Activated T-cell treated with anti-CD3 and anti-CD28 coated beads, Interleukin-2, amount 50 U/mL, for 72 hours (primary cell): ENCODE measurements at places on chromosomes 6 and 20. TPM values are rescaled to one million over a fixed set of nuclear protein-coding genes. Genes with fewer than 3 reads are reported as not detected.
A peak's percentile ranks its signal among the peaks of the same experiment; 100 is the strongest.

The PAX1 gene
- not detected for total RNA-seq

The BACH2 gene
- total RNA-seq = 101 TPM

The C6orf132 gene
- total RNA-seq = 0.65 TPM

The VTA1 gene
- 37.4 TPM for total RNA-seq

The RIN2 gene
- total RNA-seq = not detected

DNA sequence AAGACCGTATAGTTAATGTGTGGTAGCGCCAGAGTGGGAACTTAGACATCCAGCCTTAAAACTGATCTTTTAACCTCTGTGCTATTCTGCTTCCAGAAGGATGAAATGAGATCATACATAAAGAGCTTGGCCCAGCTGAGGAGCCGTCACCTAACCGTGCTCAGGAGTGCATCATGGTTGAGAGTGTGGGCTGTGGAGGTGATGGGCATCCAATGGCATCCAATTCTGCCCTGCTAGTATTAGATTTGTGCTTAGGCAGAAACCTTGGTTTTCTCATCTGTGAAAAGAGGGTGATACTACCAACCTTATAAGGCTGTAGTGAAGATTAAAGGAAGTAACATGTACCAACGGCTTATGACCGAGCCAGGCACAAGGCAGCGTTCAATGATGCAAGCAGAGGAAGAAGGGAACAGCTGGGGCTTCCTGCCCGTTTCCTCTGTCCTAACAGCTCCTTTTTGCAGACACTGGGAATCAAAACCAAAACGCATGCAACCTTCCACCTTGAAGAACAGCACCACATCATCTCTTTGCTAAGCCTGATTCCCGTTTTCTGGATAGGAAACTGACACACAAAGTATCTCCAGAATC is 1.3 kb downstream of the SLC22A16 start:
- H3K27ac ChIP-seq = no peak overlapping the region
- DNase-seq = no peak
- peaks cover 62% of the 10 kb centered on the region for H3K27me3 ChIP-seq

- H3K4me1 ChIP-seq = peaks cover 60% of the 10 kb centered on the region
- H3K4me3 ChIP-seq = peak within 1 kb of the TSS; percentile 87
- H3K27ac ChIP-seq = peak within 1 kb of the TSS; percentile 73
- H3K36me3 ChIP-seq = peaks cover 5% of the 10 kb centered on the region
Observed at GRCh38 chr20:57620274-57620990, at the start of gene ZBP1. Gene ZBP1 (minus strand): TSS chr20:57620426. CDS start chr20:57620295, 131 bp downstream.

- DNase-seq = no peak
- no peak overlapping the region for H3K4me3 ChIP-seq
- no peak overlapping the region for H3K27ac ChIP-seq
- peaks cover 6% of the 10 kb centered on the region for H3K36me3 ChIP-seq
Observed at GRCh38 chr6:109271622-109272021, 110.6 kb downstream of the CD164 start.

GRCh38 chr20:15565786-15566185 is 1007.5 kb downstream of the KIF16B start:
- no peak overlapping the region for H3K4me3 ChIP-seq
- H3K27me3 ChIP-seq = no peaks in the 10 kb centered on the region
- no peak overlapping the region for H3K27ac ChIP-seq
- no peaks in the 10 kb centered on the region for H3K36me3 ChIP-seq
- H3K4me1 ChIP-seq = no peaks in the 10 kb centered on the region

DNA sequence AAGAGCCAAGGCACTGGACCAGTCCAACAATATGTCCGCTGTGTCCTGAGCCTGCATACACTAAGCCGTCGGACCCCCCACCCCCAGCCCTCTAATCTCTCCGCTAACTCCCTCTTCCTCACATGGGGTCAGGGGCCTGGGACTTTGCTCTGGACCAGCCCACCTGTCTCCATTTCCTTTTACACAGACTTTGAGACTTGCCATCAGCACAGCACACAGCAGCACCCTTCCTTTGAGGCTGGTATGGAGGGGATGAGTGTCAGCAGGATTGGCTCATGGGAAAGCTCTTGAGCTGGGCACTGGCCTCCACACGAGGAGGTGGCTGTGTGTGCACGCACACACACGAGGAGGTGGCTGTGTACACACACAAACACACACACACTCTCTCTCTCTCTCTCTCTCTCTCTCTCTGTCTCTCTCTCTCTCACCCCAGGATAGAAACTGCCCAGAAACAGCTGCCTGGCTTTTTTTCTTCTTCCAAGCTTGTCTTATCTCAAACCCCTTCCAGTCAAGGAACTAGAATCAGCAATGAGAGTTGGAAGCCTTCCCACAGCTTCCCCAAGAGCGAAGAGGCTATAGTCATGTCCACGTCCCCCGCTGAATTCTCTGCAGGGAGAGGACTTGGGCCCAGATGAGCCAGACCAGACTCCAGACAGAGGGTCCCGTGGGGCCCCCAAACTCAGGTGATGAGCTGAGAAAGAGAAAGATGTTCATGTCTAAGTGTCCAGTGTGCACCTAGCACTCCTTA is 18.6 kb downstream of the SLC9A8 start:
- no peaks in the 10 kb centered on the region for H3K27me3 ChIP-seq
- H3K4me1 ChIP-seq = no peaks in the 10 kb centered on the region
- H3K27ac ChIP-seq = no peak overlapping the region
- no peak for DNase-seq

DNA sequence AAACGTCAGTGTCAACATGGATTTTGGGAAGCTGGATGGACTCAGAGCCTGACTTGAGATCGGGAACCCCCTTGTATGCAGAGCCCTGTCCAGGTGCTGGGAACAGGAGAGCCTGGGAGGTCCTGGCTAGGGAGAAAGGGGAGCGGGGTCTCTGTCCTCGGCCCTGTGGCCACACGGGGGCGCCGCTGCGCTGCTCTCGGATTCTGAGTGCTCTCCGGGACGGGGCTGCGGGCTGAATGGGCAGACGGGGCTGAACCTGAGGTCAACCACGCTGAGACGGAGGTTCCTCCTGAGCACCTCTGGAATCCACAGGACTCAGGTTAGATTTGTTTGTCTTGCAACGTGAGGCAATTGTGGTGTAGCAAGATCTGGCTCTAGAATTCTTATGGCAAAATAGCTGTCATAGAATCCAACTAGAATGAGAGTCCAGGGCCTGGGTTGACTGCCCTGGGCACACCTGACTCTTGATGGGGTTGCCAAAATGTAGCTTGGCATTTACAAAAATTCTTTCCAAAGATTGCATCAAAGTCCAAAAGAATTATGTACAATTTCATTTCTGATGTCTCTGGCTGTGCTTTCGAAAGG is 20.6 kb upstream of the HLA-F start:
- peaks cover 20% of the 10 kb centered on the region for H3K4me1 ChIP-seq
- DNase-seq = peak; percentile 91
- peaks cover 20% of the 10 kb centered on the region for H3K27me3 ChIP-seq
- H3K36me3 ChIP-seq = no peaks in the 10 kb centered on the region
- H3K27ac ChIP-seq = no peak overlapping the region

GRCh38 chr6:132265451-132266097 is 135.7 kb downstream of the MOXD1 start:
- peaks cover under 1% of the 10 kb centered on the region for H3K27me3 ChIP-seq
- H3K4me3 ChIP-seq = no peak overlapping the region
- DNase-seq = no peak
- H3K36me3 ChIP-seq = no peaks in the 10 kb centered on the region

DNA sequence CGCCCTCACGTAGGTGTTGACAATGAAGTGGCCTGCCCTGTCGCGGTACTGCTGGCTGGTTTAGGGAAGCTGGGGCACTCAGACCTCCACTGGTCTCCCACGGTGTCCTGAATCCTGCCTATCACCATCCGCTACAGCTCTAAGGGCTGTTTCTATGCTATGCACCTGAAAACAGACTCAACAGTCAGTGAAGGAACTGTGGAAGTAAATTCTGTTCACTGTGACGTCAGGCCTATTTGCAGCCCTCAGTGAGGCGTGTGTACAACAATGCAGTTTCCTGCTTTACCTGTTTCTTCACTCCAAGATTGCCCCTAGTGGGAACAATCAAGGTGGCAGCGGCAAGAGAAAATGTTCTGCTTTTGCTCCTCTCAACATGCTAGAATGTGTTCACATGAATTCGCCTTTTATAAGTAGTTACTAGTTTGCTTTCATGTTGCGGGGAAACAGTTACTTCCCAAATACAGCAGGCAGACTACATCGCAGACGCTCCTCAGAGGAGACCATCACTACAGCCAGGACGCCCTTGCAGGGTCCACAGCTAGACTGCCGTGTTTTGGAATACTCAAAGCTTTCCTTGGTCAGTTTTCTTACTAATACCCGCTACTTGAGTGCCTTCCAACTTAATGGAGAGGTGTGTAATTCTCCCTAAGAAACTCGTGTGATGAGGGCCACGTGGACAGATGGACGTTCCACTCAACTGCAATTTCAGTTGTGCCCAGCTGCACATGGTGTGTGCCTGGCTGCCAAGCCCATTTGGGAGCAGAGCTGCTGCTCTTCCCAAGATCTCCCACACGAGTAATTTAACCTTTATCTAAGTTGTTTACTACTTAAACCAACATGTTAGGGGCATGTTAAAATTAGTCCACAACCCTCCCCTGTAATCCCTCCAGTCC is 25.4 kb downstream of the DIDO1 start:
- peaks cover 11% of the 10 kb centered on the region for H3K36me3 ChIP-seq
- no peak for DNase-seq
- no peaks in the 10 kb centered on the region for H3K27me3 ChIP-seq
- H3K4me1 ChIP-seq = peaks cover 72% of the 10 kb centered on the region
- no peak overlapping the region for H3K4me3 ChIP-seq
